Stimulated activated CD4-positive, alpha-beta T cell treated with anti-CD3 and anti-CD28 coated beads, Interleukin-15, amount 100 ng/mL, for 1 hour (primary cell): ENCODE measurements at places on chromosomes 12 and 14.

DNA sequence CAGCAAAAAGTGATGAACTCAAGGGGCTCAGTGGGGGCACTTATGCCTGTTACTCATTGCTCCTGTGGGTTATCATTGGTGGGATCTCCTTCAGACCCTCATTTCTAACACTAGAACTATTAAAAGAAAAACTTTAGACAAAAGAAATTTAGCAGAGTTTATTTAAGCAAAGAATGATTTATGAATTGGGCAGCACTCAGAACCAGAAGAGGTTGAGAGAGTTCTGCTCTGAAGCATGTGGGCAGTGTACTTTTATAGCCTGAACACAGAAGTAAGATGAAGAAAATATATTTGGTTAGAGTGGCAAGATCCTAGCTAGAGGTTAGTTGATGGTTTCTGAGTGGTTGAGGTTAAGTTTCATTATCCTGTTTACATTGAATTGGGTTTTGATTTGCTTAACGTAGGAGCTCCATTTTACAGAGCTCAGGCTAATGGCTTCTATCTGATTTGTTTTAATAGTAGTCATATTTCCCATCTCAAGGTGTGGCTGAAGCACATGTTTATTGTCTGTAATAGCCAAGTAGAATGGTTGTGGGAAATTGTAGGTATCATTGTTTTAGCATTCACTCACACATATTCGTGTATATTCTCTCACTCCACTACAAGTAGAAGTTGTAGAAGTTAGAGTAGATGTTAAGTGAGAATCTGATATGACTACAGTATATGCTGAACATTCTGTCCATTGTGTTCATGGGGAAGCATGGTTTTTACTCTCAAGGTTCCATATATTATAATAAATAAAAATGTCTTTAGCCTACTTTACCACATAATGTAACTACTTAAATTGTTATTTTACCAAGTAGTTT lies 27.6 kb downstream of the LEMD3 start:
- no peak for DNase-seq

GRCh38 chr14:93693914-93694313 lies 94.4 kb downstream of the PRIMA1 start:
- no peak for DNase-seq

DNA sequence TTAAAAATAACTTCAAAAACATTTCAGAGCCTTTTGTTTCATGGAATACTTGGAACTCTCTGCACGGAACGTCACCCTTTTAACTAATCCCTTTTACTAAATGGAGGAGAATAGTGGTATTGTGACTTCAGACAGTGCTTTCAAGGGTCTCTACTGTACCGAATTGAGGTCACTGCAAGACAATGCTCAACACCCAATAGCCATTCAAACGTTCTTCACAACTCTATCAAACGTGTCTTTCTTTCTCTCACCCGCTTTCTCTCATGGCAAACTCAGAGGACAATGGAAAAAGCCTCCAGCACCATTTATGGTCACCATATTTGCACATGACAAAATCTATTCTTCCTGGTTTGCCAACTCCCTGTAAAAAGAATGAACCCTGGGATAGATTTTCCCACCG lies 132.1 kb upstream of the SOX5 start:
- DNase-seq: no peak

GRCh38 chr12:121648458-121649028 lies 20.9 kb downstream of the MORN3 start:
- DNase-seq: no peak

GRCh38 chr14:58716706-58717105 lies 78.9 kb downstream of the DACT1 start:
- DNase-seq: no peak

GRCh38 chr12:115693970-115694369 lies 583.5 kb downstream of the MED13L start:
- no peak for DNase-seq
